Renal cortical epithelial cell (primary cell): ENCODE measurements at places on chromosomes 12 and 14. TPM values are rescaled to one million over a fixed set of nuclear protein-coding genes. Genes with fewer than 3 reads are reported as not detected.

Gene RNASE3
- not detected in 2 replicates for total RNA-seq

Gene GALNT8
- 0.05 TPM in 1 of 2 replicates, not detected in the other for total RNA-seq

Gene C1RL
- 31.4 and 68.7 TPM in 2 replicates for total RNA-seq

Gene NANOG
- total RNA-seq, result not detected in 2 replicates

Gene ZNF384
- 5.6 and 18.4 TPM in 2 replicates for total RNA-seq

Gene P2RX2
- total RNA-seq, result not detected in 2 replicates

Gene PCED1B
- 1.6 and 3.5 TPM in 2 replicates for total RNA-seq

Gene DUSP6
- 33.6 and 33.9 TPM in 2 replicates for total RNA-seq

Gene OR4E2
- total RNA-seq, result not detected in 2 replicates

Gene LTBP2
- 42.4 and 68.2 TPM in 2 replicates for total RNA-seq
